ENCODE measurements at places on chromosomes 11 and 22.

DNA sequence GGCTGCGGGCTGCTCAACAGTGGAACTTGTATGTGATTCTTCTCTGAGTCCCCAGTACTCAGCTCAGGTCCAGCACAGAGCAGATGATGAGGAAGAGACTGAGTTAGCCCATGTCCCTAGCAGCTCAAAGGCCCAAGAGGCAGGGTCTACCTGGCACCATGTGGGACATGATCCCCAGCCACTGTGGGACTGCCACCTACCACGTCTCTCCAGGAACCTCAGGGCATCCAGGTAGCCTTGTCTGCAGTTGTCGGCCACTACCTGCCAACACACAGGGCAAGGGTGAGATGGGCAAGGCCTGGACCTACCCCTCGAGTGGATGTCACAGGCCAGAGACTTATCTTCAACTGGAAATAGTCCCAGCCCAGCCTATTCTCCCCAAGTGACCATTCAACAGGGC is 4.4 kb downstream of the PNPLA5 start:
- DNase-seq: no peak

GRCh38 chr22:29108137-29108536 is 35.3 kb downstream of the KREMEN1 start:
- DNase-seq: peak; percentile 33

- DNase-seq: no peak
These were observed 14.7 kb upstream of the APOL6 start for GRCh38 chr22:35633520-35633919.

DNA sequence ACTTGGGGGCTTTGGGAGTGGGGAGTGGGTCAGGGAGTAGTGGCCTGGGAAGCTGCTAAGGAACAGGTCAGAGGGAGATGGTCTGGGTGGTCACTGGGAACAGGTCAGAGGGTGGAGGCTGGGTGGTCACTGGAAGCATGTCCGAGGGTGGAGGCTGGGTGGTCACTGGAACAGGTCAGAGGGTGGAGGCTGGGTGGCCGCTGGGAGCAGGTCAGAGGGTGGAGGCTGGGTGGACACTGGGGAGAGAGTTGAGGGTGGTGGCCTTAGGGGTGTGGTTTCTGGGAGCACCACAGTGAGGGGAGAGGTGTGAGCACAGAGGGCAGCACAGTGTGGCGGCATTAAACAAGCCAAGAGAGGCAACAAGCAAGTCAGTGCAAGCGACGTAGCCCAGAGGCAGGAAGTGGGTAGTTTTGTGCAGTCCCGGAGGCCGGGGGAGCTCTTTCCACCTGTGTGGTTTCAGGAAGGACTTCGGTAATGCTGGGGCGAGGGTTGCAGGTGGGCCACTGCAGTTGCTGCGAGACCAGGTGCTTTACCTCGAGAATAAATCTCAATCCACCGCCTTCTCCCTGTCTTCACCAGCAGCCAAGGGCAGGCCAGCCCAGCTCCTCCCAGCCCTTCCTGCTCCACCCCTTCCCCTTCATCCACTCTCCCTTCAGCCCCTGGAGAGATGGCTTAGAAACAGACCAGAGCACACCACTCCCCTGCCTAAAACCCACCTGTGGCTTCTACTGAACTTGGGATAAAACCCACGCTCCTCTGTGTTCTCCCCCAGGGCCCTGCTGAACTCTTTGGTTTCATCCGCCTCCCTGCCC is 3.2 kb upstream of the CACNA1I start:
- DNase-seq: no peak

DNA sequence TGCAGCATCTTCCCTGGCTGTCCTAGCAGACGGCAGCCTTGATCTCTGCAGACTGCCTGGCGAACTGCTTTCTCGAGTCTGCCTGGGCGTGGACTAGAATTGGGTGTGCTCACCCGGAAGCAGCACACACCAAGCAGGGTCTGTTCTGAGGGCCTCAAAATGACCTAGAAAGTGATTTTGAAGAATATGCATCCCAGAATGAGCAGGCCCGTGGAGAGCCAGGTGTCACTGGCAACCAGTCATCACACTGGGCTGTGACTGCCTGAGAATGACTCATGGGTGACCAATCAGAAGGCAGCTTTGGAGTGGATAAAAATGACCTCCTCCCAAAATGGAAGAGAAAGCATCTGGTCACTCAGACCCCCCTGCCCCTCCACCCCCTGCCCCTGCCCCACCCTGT is 114.9 kb upstream of the NECTIN1 start:
- no peak for DNase-seq

DNA sequence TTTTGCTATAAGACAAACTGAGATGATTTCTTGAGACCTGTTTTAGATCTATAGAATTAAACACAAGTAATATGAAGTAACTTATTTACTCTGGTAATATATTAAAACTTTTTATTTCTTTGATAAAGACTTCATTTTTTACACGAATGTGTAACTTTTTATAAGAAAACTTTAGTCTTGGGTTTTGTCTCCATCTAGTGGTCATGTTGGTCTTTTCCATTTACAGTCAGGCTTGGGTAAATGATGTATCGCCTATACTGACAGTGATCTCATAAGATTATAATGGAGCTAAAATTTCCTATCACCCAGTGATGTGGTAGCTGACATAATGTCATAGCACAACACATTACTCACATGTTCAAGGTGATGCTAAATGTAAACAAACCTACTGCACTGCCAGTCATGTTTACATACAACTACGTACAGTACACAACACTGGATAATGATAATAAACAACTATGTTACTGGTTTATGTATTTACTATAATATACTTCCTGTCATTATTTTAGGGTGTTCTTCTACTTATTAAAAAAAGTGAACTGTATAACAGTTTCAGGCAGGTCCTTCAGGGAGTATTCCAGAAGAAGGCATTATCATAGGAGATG is 7.5 kb upstream of the C11orf97 start:
- peak; percentile 76 for DNase-seq

GRCh38 chr11:86722006-86722405 is 49.6 kb upstream of the ME3 start:
- DNase-seq: peak; percentile 63

Data from fibroblast of pulmonary artery (primary cell).